ENCODE measurements at places on chromosomes 6 and 20. TPM values are rescaled to one million over a fixed set of nuclear protein-coding genes. Genes with fewer than 3 reads are reported as not detected.

Gene CDH26
- polyA plus RNA-seq, result not detected

Gene ARMC2
- 5.4 TPM for polyA plus RNA-seq

GRCh38 chr6:122361314-122361979, 38.0 kb upstream of the HSF2 start:
- no peak overlapping the region for H3K4me3 ChIP-seq
- H3K36me3 ChIP-seq, result no peaks in the 10 kb centered on the region
- DNase-seq, result no peak
- no peak overlapping the region for H3K27ac ChIP-seq

Gene OPN5
- polyA plus RNA-seq, result not detected

DNA sequence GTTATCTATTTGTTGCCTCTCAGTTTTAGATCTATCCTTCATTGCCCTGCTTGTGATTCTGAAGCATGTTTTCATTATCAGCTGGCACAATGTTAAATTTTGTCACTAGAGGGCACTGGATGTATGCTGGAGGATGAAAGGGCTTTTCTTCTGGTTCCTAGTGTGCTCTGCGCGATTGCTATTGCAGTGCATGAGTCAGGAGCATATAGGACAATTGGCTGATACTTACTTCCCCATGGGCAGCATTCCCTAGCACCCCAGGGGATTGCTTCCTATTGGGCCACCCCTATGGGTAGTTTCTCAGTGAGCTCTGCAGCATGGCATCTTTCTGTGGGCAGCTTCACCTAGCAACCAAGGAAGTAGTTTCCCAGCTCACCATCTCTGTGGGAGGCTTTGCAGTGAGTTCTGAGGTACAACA, 280.3 kb upstream of the SYNCRIP start:
- H3K27ac ChIP-seq, result no peak overlapping the region
- no peaks in the 10 kb centered on the region for H3K4me1 ChIP-seq
- H3K4me3 ChIP-seq, result no peak overlapping the region
- DNase-seq, result no peak
- H3K36me3 ChIP-seq, result no peaks in the 10 kb centered on the region
- H3K27me3 ChIP-seq, result no peaks in the 10 kb centered on the region

DNA sequence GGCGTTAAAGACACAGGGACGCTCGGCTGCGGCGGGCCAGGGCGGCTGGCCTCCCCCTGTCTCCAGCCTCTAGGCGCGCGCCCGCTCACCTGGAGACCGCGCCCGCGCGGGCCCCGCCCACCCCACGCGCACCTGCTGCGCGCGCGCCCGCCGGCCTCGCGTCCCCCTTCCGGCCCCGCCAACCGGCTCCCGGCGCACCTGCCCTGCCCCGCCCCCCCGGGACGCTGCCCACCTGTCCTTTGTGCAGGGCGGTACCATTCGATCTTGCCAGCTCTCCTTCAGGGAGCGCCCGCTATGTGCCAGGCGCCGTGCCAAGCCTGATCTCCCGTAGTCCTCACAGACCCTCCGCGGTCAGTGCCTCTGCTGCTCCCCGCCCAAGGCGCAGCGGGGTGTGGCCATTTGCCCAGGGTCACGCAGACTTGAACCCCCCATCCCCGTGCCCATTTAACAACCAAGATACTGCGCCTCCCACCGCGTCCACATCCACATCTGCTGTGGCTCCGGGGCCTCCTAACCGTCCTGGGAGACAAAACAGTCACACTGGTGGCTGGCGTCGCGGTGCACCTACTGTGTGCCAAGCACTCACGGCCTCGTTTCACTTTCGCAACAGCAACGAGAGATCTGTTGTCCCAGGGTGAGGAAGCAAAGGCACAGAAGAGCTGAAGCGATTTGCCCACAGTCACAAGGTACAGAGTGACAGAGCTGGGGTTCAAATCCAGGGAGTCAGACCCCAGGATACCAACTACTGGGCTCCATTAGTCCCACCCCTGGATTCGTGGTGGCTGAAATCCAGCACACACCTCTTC, 48.1 kb downstream of the NOL4L start:
- DNase-seq, result peak; percentile 71
- H3K27me3 ChIP-seq, result no peaks in the 10 kb centered on the region
- peak overlapping the region; percentile 90 for H3K27ac ChIP-seq
- H3K4me3 ChIP-seq, result peak overlapping the region; percentile 71

Gene DLK2
- polyA plus RNA-seq, result 0.74 TPM

- peaks cover 16% of the 10 kb centered on the region for H3K36me3 ChIP-seq
- no peak for DNase-seq
- H3K4me3 ChIP-seq, result no peak overlapping the region
- H3K27me3 ChIP-seq, result no peaks in the 10 kb centered on the region
- H3K27ac ChIP-seq, result no peak overlapping the region
- H3K4me1 ChIP-seq, result no peaks in the 10 kb centered on the region
Observed at GRCh38 chr20:25325073-25325472, 65.6 kb downstream of the ABHD12 start.

Gene SCUBE3
- polyA plus RNA-seq, result 0.12 TPM

DNA sequence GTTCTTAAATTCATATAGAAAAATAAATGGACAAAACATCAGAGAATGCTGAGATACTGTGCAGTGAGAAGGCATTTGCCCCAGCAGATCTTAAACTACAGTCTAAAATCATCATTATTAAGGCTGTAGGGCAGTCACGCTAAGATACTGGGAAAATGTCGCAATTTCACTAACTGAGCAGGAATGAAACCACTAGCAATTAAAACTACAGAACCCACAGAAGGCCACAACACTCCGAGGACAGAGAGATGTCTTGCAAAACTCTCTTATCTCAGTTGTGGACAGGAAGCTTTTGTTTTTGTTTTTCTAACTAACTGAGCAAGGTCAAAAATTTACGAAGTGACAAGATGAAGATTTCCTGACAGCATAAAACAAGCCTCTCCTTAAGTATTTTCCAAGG, 18.2 kb downstream of the GNAS-AS1 start:
- H3K27me3 ChIP-seq, result no peaks in the 10 kb centered on the region
- no peak overlapping the region for H3K4me3 ChIP-seq
- no peak overlapping the region for H3K27ac ChIP-seq
- no peak for DNase-seq
- H3K36me3 ChIP-seq, result no peaks in the 10 kb centered on the region
- H3K4me1 ChIP-seq, result no peaks in the 10 kb centered on the region

DNA sequence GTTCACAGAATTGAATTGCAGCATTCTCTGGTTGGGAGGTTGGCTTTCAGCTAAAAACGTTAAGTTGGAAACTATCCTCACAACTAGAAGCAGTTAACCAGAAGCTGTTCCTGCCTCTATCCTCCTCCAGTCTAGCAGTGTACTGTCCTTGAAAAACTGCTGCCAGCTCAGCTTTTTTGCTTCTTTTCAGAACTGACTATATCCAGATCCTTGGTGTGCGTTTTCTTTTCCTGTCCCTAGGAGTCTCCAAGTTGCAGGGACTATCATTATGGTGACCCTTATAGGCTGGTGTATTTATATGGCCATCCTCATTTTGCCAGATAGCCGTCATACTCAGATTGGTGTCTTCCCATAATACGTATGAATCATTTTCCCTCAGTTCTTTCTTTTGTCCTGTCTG, 5.5 kb downstream of the ITCH start:
- peaks cover 22% of the 10 kb centered on the region for H3K36me3 ChIP-seq
- no peaks in the 10 kb centered on the region for H3K27me3 ChIP-seq
- no peak overlapping the region for H3K4me3 ChIP-seq
- H3K4me1 ChIP-seq, result peaks cover 20% of the 10 kb centered on the region

GRCh38 chr6:158172001-158172400, 3.9 kb downstream of the GTF2H5 start:
- H3K36me3 ChIP-seq, result peaks cover 16% of the 10 kb centered on the region
- H3K4me3 ChIP-seq, result no peak overlapping the region
- no peaks in the 10 kb centered on the region for H3K27me3 ChIP-seq
- no peak overlapping the region for H3K27ac ChIP-seq
- DNase-seq, result no peak

- H3K4me3 ChIP-seq, result no peak overlapping the region
- DNase-seq, result no peak
- no peaks in the 10 kb centered on the region for H3K36me3 ChIP-seq
- no peaks in the 10 kb centered on the region for H3K4me1 ChIP-seq
- no peak overlapping the region for H3K27ac ChIP-seq
Observed at GRCh38 chr6:150495126-150495525, 104.6 kb upstream of the PLEKHG1 start.

GRCh38 chr6:130167655-130168054, 55.1 kb downstream of the SAMD3 start:
- no peaks in the 10 kb centered on the region for H3K36me3 ChIP-seq
- no peaks in the 10 kb centered on the region for H3K4me1 ChIP-seq
- DNase-seq, result no peak
- H3K27me3 ChIP-seq, result no peaks in the 10 kb centered on the region
- no peak overlapping the region for H3K27ac ChIP-seq

Gene TMEM151B
- polyA plus RNA-seq, result 0.22 TPM

GRCh38 chr6:129732542-129732941, 22.6 kb upstream of the ARHGAP18 start:
- H3K4me3 ChIP-seq, result no peak overlapping the region
- no peak for DNase-seq
- no peak overlapping the region for H3K27ac ChIP-seq
- no peaks in the 10 kb centered on the region for H3K36me3 ChIP-seq
- H3K4me1 ChIP-seq, result peaks cover 4% of the 10 kb centered on the region

Gene CALHM6
- 52.1 TPM for polyA plus RNA-seq

Gene NNAT
- polyA plus RNA-seq, result not detected

DNA sequence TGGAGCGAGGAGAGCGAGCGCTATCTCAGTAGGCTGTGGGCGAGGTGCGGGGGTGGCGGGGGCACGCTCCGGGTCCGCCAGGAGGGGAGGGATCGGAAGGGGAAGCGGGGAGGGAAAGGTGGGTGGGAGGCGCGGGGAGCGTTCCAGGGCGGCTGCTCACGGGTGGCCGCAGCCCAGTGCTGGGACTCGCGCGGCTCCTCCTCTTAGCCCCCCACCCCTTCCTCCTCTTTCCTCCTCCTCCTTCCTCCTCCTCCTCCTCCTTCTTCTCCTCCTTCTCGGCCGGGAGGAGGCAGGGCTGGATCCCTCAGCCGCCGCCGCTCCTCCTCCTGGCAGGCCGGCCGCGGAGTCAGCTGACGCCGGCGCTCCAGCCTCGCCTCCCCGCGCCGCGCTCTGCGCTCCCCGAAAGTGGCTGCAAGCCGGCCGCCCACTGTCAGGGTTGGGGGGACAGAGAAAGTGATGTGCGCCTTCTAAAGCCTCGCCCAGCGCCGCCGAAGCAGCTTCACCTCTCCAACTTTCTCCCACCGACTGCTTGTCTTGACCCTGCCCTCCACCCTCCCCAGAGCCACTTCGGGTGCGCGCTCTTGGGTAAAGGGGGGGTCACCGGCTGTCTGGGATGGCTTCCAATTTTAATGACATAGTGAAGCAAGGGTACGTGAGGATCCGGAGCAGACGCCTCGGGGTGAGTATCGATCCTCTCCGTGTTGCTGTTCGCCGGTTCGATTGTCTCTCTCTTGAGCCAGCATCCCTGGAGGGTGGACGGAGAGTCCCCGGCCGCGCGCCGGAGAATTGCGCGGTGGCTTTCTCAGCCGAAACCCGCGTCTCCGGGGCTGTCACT, at the start of gene DOK5:
TSS of gene DOK5 (plus strand) at position 260 of the 835 bp plus-strand sequence. CDS start at position 614, 354 bp downstream.
- H3K27me3 ChIP-seq, result no peaks in the 10 kb centered on the region
- no peaks in the 10 kb centered on the region for H3K36me3 ChIP-seq
- H3K27ac ChIP-seq, result no peak within 1 kb of the TSS
- H3K4me1 ChIP-seq, result no peaks in the 10 kb centered on the region
- no peak within 1 kb of the TSS for H3K4me3 ChIP-seq

DNA sequence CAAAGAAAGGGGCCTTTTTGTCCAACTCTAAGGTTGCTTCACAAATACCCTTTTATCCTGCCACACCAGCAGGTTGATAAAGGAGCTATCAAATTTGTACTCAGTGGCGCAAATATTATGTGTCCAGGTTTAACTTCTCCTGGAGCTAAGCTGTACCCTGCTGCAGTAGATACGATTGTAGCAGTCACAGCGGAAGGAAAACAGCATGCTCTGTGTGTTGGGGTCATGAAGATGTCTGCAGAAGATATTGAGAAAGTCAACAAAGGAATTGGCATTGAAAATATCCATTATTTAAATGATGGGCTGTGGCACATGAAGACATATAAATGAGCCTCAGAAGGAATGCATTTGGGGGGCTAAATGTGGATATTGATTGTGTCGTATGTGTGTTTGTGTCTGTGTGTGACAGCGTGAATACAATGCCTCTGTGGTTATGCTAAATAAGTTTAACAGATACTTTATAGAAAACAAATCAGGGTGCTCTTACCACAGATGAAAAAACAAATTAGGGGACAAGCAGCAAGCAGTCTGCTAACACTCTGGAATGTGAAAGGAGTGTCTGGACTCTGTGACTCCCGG, 33.6 kb downstream of the HM13 start:
- peaks cover 6% of the 10 kb centered on the region for H3K4me1 ChIP-seq
- H3K27me3 ChIP-seq, result no peaks in the 10 kb centered on the region
- peak overlapping the region; percentile 87 for H3K27ac ChIP-seq
- peak overlapping the region; percentile 85 for H3K4me3 ChIP-seq

- no peaks in the 10 kb centered on the region for H3K4me1 ChIP-seq
- no peaks in the 10 kb centered on the region for H3K27me3 ChIP-seq
- H3K4me3 ChIP-seq, result no peak overlapping the region
- H3K27ac ChIP-seq, result no peak overlapping the region
- no peak for DNase-seq
Observed at GRCh38 chr20:42270539-42270938, 652.4 kb upstream of the CHD6 start.

Gene SNAI1
- polyA plus RNA-seq, result 0.34 TPM

GRCh38 chr6:15948930-15949900, 179.7 kb upstream of the MYLIP start:
- no peaks in the 10 kb centered on the region for H3K4me1 ChIP-seq
- no peak for DNase-seq
- no peak overlapping the region for H3K4me3 ChIP-seq
- no peaks in the 10 kb centered on the region for H3K27me3 ChIP-seq

Gene C6orf163
- polyA plus RNA-seq, result 0.86 TPM

All from naive thymus-derived CD4-positive, alpha-beta T cell (primary cell).